ENCODE measurements at places on chromosomes 16 and 17. TPM values are rescaled to one million over a fixed set of nuclear protein-coding genes. Genes with fewer than 3 reads are reported as not detected.

The HS3ST3B1 gene
- 0.08 TPM for total RNA-seq

The SLC7A5 gene
- 981 TPM for total RNA-seq

The CLEC19A gene
- total RNA-seq: not detected

The CLDN7 gene
- 26.0 TPM for total RNA-seq

The SMURF2 gene
- total RNA-seq: 70.0 TPM

The MIEN1 gene
- 45.8 TPM for total RNA-seq

The NPIPA3 gene
- 0.70 TPM for total RNA-seq

The OR4D1 gene
- total RNA-seq: not detected

The ADAP2 gene
- 0.62 TPM for total RNA-seq

The EMP2 gene
- 23.0 TPM for total RNA-seq

Measured in hair follicular keratinocyte (primary cell).